ENCODE measurements at places on chromosomes 2 and 18.

- no peak for DNase-seq
These were observed 31.5 kb downstream of the NOL10 start for GRCh38 chr2:10658041-10658913.

DNA sequence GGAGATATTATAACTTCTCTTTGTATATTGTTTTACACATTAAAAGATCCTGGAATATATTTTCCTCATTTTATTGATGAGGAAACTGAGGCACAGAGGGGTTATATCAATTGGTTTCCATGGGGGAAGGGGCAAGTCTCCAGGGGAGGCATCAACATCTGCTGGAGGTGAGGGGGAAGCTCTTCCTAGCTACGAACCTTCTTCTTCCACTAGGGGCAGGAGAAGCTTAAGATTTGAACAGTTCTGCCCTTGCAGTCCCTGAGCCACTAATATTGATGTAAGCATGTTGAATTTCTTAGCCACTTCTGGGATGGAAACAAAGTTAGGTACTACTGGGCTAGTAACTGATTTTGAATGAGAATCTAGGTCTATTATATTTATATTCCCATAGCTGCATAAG is 140.1 kb upstream of the AQP4 start:
- DNase-seq, result no peak

DNA sequence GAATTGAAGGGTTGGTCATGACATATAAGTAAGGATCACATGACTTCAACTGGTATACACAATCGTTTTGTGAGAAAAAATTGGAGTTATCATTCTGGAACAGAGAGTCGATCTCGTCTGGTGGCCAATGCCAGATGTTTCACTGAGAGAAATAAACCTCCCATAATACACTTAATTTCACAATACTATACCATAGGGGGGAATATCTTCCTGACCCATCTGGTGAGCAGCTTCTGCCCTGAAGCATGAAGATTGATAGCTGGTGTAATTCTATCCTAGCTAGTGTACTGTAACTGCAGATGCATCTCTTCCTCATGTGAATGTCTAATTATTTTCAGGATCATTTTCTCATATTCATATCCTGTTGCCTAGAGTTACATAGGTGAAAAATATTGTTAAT is 15.7 kb upstream of the CDH7 start:
- DNase-seq, result no peak

GRCh38 chr2:16682431-16683118 is 16.9 kb upstream of the CYRIA start:
- no peak for DNase-seq

GRCh38 chr2:134396493-134396892 is 142.6 kb downstream of the MGAT5 start:
- no peak for DNase-seq

DNA sequence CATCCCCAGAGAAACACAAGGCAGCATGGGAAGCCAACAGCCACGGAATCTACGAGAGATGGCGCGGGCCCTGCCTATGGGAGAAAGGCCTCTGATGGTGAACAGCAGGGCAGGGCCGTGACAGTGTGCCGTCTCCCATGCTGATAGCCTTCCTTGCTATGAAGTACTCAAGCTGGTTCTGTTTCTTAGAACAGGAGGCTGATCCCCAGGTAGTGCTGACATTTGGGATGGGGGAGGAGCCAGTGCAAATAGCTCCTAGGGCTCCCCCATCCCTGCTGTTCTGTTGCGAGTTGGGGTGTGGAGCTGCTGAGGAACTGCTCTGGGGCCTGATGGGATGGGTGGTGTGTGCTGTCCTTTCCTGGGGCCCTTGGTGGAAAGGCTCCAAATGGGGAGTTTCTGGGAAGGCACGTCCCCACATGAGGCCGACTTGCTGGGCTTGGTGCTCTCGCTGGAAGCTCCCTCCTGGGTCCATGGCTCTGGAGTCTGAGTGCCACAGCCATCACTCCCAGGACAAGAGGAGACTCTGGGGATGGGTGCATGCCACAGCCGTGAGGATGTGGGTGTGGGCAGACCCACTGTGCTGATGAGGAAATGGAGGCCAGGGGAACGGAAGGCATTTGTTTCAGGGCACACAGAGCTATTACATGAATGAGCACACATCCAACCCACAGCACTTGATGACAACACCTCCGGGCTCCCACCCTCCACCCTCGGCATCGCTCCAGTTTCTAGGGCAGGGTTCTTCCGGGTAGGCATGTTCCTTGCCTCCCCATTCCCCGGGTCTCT is 246.8 kb downstream of the HDAC4 start:
- no peak for DNase-seq

- DNase-seq, result no peak
These were observed 357.7 kb upstream of the SMIM21 start for GRCh38 chr18:75785206-75785605.

GRCh38 chr2:180652794-180653193 is 327.6 kb upstream of the UBE2E3 start:
- DNase-seq, result no peak

GRCh38 chr18:37179384-37179783 is 350.5 kb downstream of the KIAA1328 start:
- DNase-seq, result no peak

GRCh38 chr2:216556202-216556601 is 57.6 kb downstream of the RPL37A start:
- no peak for DNase-seq

DNA sequence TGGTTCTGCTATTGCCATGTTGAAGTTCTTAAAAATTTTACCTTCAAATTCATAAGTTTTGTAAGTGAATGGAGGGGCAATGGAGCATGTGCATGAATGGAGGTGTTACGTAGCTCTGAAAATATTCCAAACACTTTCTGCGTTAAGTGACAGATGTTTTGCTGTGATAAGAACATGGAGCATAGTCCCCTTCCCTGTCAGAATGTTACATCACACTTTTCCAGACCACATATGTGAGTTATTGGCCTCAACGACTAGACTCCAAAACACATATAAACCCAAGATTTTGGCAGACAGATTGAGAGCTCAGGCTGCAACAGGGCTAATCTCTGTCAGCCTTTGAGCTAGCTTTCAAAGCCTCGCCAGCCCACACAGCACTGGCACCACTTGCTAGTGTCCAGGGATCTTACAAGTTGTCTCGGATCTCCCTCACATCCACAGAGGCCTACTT is 27.2 kb upstream of the MFSD6 start:
- no peak for DNase-seq

GRCh38 chr18:23300231-23300805 is 152.8 kb upstream of the RIOK3 start:
- DNase-seq, result no peak

DNA sequence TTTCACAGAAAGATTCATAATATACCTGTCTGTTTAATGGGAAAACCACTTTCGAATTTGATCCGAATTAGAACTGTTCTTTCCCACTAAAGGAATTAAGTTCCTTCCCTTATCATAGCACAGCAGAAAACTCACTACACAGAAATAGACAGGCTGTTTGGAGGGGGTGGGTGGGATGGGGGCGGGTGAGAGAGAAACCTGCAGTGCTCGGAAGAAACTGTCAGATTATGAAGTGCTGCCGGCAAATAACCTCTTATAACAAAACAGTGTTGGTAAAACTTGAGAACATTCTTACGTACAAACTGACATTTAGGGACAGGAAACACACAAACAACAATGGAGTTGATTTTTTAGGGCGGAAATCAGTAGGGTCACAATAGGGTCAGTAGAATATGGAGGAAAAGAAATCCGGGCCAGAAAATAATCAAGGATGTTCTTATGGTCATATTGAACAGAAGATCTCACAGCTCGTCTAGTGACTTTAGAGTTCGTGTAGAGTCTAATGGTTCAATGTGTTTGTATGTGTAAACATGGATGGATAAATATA is 756.0 kb upstream of the LRATD1 start:
- no peak for DNase-seq

DNA sequence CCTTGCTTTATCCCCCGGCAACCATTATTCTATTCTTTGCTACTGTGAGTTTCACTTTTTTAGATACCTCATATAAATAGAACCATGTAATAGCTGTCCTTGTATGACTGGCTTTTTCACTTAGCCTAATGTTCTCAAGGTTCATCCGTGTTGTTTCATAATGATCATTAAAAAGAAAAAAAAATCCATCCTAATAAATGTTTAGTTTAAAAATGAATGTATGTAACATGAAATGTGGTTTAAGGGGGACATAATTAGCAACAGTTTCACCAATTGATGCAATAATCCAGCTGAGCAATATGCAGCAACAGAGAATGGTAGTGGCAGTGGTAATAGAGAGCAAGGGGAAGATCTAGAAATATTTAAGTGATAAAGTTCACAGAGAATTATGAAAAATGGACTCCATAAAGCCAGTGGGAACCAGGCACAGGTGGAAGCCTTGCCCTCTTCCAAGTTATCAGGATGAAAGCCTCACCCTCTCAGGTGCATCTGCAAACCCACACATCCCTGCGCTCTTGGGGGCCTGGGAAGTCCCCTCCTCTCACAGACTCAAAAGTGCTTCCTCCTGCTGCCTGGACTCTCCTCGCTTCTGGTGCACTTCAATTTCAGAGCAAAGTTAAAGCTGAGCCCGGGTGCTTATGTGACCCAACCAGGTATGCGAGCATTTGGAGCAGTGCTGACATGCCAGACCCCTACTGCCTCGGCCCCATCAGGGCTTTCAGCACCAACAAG is 1403.3 kb upstream of the SLC39A10 start:
- no peak for DNase-seq

DNA sequence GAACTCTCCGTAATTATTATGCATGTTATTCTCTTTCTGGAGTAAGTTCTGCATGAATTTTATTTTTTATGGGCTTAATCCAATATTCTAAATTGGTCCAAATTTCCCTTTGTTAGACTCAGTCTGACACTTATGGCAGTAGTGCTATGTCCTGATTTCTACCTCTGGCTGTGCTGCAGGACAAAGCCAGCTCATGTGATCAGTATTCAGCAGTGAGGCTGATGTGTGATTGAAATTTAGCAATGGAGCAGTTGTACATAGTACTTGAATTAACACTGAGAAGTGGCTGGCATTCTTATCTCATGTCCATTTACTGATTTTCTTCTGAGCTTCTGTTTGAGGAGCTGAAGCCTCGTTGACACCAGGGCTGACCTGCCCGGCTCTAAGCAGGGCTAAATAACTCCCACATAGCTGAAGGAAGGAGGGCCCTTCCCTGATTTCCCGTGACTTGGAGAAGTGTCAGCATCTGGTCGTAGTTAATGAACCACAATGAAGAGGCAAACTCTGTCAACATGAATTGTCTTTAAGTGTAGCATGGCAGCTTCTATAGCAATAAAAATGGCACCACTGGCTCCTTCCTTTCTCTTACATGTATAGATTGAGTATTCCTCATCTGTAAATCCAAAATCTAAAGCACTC is 159.0 kb upstream of the RASGRP3 start:
- DNase-seq, result no peak

DNA sequence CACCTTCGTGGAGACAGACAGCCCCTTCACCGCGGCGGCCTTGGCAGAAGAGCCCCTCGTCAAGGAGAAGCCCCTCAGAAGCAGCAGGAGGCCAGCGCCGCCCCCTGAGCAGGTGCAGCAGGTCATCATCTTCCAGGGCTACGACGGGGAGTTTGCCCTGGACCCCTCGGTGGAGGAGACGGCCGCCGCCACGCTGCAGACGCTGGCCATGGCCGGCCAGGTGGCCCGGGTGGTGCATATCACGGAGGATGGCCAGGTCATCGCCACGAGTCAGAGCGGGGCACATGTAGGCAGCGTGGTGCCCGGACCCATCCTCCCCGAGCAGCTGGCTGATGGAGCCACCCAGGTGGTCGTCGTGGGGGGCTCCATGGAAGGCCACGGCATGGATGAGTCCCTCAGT is 145.7 kb downstream of the PTGR3 start:
- no peak for DNase-seq

DNA sequence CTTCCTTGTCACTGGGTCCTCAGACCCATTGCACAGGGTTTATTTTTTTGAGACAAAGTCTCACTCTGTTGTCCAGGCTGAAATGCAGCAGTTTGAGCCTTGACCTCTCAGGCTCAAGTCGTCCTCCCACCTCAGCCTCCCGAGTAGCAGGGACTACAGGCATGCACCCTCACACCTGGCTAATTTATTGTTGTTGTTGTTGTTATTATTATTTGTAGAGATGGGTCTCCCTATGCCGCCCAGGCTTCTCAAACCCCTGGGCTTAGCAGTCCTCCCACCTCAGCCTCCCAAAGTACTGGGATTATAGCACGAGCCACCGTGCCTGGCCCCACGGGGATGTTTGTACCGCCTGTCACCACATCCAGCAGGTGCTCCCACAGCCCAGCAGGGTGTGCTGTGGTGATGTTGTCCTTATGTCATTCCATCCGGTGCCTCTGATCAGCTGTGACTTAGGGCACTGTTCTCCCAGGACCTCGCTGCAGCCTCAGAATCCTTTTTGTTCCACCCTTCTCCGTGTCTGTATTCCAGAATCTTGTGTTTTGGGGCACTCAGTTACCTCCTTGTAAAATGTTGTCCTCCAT is 182.3 kb downstream of the INO80D start:
- DNase-seq, result no peak

DNA sequence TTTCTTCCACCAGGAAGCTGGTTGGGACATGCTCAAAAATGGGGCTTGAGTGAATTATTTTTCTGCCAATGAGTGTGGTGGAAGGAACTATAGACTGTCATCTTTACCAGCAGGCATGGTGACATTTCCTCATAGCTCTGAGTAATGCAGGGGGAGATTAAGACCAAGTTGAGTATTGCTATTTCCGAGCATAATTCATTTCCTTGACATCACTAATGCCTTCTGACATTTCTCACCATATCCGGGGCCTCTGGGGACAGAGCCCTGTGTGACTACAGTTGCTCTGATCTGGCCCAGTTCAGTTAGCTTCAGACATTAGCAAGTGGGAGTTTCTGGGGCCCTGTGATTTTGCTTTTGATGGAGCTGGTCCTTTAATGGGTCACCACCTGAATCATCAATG is 410.4 kb downstream of the MEIS1 start:
- no peak for DNase-seq

GRCh38 chr18:55243857-55244256 is 284.6 kb upstream of the CCDC68 start:
- DNase-seq, result no peak

- no peak for DNase-seq
These were observed 16.9 kb upstream of the RHBDD1 start for GRCh38 chr2:226818930-226819329.

GRCh38 chr18:51196811-51197660 is 445 bp downstream of the MEX3C start:
- DNase-seq, result peak; percentile 52

DNA sequence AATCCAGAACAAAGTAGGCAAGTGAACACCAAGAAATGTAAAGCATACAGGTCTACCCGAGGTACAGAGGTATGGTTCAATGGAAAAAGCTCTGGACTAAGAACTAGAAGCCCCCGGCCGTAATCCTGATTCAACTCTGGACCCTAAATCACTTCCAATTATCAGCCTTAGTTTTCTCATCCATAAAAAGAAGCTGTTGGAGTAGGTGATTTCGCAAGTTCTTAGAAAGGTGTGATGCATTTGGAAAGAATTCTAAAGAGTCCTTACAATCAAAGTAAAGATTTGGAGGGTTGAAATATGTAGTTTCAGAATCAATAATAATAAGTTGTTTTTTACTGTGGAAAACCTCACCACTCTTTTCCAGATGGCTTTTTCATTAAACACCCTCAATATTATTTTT is 622.1 kb upstream of the ID2 start:
- no peak for DNase-seq

GRCh38 chr2:214311031-214311533 is 99.8 kb upstream of the VWC2L start:
- no peak for DNase-seq

Data from activated CD4-positive, alpha-beta T cell treated with anti-CD3 and anti-CD28 coated beads, Interleukin-2, amount 50 U/mL, for 48 hours (primary cell).